Stomach (tissue), 19 donors: ENCODE measurements at places on chromosomes 7 and 10. TPM values are rescaled to one million over a fixed set of nuclear protein-coding genes. Genes with fewer than 3 reads are reported as not detected.
A peak's percentile ranks its signal among the peaks of the same experiment; 100 is the strongest.

DNA sequence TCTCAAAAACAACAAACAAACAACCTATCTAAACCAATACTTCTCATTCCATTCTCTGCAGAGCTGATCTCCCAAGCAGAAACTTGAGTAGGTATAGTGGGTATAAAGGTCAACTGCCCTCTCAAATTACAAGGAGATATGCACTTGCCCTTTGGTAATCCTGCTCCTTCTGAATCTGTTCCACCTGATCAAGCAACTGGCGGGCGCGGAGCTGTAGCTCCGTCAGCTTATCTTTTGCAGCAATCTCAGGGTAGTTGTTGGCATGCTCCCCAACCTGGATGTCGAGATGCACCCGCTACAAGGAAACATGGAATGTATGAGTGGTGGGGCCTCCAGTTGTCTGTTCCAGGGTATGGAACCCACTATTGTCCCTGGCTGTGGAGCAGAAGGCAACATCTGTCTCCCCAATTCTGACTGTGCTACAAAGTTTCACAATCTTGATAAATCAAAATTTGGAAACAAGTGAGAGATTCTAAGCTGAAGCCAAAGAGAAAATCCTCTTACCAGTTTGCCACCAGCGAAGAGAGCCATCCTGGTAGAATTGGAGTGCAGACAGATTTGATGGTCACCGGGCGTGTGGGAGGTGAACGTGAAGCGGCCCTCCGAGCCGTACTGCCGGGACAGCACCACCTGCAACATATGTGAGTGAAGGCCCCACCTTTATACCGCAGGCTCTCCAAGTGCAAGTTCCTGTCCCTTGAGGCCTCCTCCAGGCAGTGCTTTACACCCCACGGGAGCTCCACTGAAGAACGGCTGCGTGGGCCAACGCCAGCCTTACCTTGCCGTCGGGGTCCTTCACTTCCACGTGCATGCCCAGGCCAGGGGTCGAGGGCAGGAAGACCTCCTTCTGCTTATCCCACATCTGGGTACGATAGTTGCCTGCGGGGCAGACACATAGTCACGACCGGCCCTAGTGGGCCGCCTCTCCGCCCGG, 819 bp downstream of the TMED4 start:
- DNase-seq: peak; percentile 30
- peak overlapping the region; percentile 98 for H3K27ac ChIP-seq
- peaks cover 33% of the 10 kb centered on the region for H3K4me1 ChIP-seq
- peak overlapping the region; percentile 87 for H3K4me3 ChIP-seq
- no peaks in the 10 kb centered on the region for H3K27me3 ChIP-seq
- H3K36me3 ChIP-seq: peaks cover 44% of the 10 kb centered on the region

- H3K36me3 ChIP-seq: no peaks in the 10 kb centered on the region
- no peaks in the 10 kb centered on the region for H3K4me1 ChIP-seq
- H3K27ac ChIP-seq: no peak overlapping the region
- H3K27me3 ChIP-seq: no peaks in the 10 kb centered on the region
Measured at GRCh38 chr10:11104772-11105675, 87.4 kb downstream of the CELF2 start.

GRCh38 chr10:13788320-13788600, 201.5 kb downstream of the PRPF18 start:
- DNase-seq: no peak
- peak overlapping the region; percentile 76 for H3K27ac ChIP-seq
- no peak overlapping the region for H3K4me3 ChIP-seq

DNA sequence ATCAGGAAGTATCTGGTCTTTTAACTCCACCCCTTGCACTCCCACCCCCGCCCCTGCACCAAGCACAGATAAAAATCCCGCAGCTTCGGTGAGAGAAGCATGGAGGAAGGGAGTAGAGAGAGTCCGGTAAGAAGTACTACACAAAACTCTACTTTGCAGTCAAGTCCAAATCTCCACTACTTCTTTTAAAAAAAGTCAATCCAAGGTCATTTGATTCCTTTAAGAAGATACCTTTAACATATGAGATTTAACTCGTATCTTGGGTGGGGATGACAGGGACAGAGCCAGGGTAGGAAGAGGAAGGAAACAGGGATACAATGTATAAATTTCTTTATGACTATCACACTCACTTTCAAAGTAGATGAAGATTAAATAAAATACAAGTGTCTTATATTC, 132.1 kb downstream of the NRBF2 start:
- peak overlapping the region; percentile 92 for H3K27ac ChIP-seq
- DNase-seq: peak; percentile 83
- peak overlapping the region; percentile 55 for H3K4me3 ChIP-seq
- H3K27me3 ChIP-seq: no peaks in the 10 kb centered on the region
- H3K4me1 ChIP-seq: peaks cover 27% of the 10 kb centered on the region
- no peaks in the 10 kb centered on the region for H3K36me3 ChIP-seq

NRBF2 gene
- total RNA-seq: not detected

TMEM139 gene
- total RNA-seq: 0.89 TPM

CUBN gene
- total RNA-seq: 2.2 TPM

WASHC2C gene
- total RNA-seq: 73.9 TPM

OPN4 gene
- not detected for total RNA-seq

DRGX gene
- not detected for total RNA-seq
